Bladder microvascular endothelial cell (primary cell): ENCODE measurements at places on chromosomes 7 and 10. TPM values are rescaled to one million over a fixed set of nuclear protein-coding genes. Genes with fewer than 3 reads are reported as not detected.

SERPINE1 gene
- 270 and 1,595 TPM in 2 replicates for total RNA-seq

GFRA1 gene
- total RNA-seq: 1.6 and 131 TPM in 2 replicates

IFIT2 gene
- total RNA-seq: 2.6 and 5.3 TPM in 2 replicates

DYNC1I1 gene
- total RNA-seq: 0.49 and 31.3 TPM in 2 replicates

TMEM270 gene
- total RNA-seq: 0.13 TPM in 1 of 2 replicates, not detected in the other

PHKG1 gene
- 0.65 and 1.3 TPM in 2 replicates for total RNA-seq

RARRES2 gene
- total RNA-seq: 0.19 TPM in 1 of 2 replicates, not detected in the other

ABCB4 gene
- 0.31 and 0.32 TPM in 2 replicates for total RNA-seq

TMEM196 gene
- not detected in 2 replicates for total RNA-seq

MSMB gene
- total RNA-seq: not detected in 2 replicates

TRPV6 gene
- total RNA-seq: not detected in 2 replicates

AGMO gene
- total RNA-seq: 1.9 TPM in 2 replicates

TMEM176B gene
- not detected in 2 replicates for total RNA-seq

SMNDC1 gene
- total RNA-seq: 5.0 and 13.2 TPM in 2 replicates

RPEL1 gene
- 0.06 TPM in 1 of 2 replicates, not detected in the other for total RNA-seq

MBLAC1 gene
- total RNA-seq: 1.8 and 2.0 TPM in 2 replicates

EEPD1 gene
- total RNA-seq: 0.76 and 1.6 TPM in 2 replicates

OPN4 gene
- total RNA-seq: not detected in 2 replicates

TUBAL3 gene
- under 0.01 and 0.25 TPM in 2 replicates for total RNA-seq

FAM24B gene
- total RNA-seq: 4.0 and 4.2 TPM in 2 replicates

CYP17A1 gene
- total RNA-seq: not detected in 2 replicates

C10orf53 gene
- not detected in 2 replicates for total RNA-seq

ASB4 gene
- not detected in 2 replicates for total RNA-seq

ENTPD7 gene
- 8.6 and 21.1 TPM in 2 replicates for total RNA-seq

FANK1 gene
- 1.3 and 2.3 TPM in 2 replicates for total RNA-seq

UNCX gene
- total RNA-seq: not detected in 2 replicates
